ENCODE measurements at places on chromosomes 1 and 21.

GRCh38 chr1:89942825-89943658 lies 51.9 kb upstream of the ZNF326 start:
- DNase-seq, result no peak

- DNase-seq, result no peak
Observed at GRCh38 chr1:6770751-6771440, 14.4 kb upstream of the CAMTA1 start.

GRCh38 chr1:59985911-59986515 lies 59.4 kb upstream of the CYP2J2 start:
- DNase-seq, result no peak

GRCh38 chr1:180257486-180257885 lies 27.4 kb downstream of the LHX4 start:
- DNase-seq, result no peak

DNA sequence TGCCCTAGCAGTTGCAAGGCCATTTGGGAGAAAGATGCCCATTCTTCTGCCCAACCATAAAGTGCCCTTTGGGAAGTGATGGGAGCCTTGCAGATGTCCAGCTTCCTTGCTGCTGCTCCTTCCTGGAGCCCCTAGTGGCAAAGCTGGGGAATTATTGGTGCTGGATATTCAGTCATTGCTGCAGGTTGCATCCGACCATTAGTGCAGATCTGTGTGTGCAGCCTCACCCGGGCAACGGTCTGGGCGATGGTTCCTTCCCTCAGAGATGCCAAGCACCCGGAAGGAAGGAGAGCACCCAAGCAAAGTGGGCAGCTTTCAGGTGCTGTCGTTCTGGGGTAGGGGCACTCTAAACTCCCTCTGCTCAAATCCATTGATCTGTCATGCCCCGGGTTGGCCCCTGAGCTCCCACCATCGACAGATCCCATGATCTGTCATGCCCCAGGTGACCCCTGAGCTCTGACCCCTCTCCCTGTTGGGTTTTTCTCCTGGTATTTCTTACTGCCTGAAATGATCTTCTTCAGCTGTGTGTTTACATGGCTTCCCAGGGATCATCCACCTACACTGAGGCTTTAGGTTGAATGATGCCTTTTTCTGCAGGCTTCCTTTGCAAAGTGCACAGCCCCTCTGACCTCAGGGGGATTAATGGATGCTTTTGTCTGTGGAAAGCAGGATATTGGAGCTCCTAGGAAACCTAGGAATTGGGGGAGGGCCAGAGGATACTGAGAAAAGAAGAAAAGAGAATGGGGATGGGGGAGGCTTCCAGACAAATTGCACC lies 467.5 kb downstream of the PTPRU start:
- DNase-seq, result peak; percentile 40

- DNase-seq, result no peak
Observed at GRCh38 chr21:26136671-26137070, 33.9 kb downstream of the APP start.

DNA sequence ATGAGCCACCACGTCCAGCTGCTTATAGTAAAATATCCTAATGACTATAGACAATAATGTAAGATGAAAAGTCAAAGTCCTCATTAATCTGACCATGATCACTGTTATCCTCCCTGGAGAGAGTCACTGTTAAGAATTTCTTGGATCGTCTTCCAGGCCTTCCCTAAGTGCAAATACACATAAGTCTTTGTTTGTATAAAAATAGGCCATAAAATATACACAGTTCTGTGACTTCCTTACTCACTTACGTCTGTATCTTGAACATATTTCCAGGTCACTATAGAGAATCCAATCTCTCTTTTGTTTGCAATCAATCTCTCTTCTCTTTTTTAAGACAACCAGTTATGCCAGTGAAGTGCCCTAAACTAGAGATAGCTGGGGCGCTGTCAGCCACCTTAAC lies 89.1 kb upstream of the LYST start:
- no peak for DNase-seq

DNA sequence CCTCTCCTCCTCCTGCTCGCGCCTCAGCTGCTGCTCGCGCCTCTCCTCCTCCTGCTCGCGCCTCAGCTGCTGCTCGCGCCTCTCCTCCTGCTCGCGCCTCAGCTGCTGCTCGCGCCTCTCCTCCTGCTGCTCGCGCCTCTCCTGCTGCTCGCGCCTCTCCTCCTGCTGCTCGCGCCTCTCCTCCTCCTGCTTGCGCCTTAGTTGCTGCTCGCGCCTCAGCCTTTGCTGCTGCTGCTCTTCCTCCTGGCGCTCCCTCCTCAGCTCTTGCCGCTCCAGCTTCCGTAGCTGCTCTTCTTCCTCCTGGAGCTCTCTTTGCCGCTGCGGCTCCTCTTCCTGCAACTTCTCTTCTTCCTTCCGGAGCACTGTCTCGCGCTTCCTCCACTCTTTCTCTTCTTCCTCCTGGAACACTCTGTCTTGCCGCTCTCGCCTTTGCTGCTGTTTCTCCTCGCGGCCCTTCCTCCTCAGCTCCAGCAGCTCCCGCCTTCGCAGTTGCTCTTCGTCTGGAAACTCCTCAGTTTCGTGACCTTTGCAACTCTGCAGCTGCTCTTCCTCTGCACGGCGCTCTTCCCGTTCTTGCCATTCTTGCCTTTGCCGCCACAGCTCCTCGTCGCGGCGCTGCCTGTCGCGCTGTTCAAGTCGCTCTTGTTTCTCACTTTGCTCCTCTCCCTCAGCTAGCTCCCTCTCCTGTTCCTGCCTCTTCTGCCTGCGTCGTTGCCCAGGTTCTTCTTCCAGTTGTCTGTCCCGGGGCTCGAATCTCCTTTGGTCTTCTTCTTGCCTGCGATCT lies 3.0 kb downstream of the TCHH start:
- peak; percentile 21 for DNase-seq

DNA sequence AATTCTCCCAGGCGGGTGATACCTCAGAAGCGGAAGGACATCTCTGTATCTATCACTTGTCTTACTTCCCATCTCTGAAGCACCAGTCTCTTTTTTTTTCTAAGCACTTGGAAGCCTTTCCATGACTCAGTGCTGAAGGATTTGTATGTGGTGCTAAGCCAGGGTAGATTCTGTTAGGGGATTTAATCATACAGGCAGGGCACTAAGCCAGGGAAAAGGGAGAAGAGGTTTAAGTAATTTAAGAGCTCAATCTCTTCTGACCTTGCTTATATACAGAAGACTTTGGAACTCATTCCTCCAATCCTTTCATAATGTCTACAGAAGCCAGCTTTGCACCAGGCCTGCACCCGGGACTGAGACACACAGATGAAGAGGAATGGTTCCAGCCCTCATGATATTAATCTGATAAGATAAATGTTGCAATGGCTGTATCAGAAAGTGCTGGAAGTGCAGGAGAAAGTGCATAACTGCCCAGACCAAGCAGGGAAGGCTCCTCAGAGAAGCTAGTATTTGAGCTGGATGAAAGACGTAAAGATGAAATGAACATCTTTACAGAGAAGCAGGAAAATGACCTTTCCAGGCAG lies 11.0 kb downstream of the FAM163A start:
- peak; percentile 51 for DNase-seq

- DNase-seq, result no peak
Observed at GRCh38 chr1:100710906-100711682, 8.4 kb upstream of the VCAM1 start.

DNA sequence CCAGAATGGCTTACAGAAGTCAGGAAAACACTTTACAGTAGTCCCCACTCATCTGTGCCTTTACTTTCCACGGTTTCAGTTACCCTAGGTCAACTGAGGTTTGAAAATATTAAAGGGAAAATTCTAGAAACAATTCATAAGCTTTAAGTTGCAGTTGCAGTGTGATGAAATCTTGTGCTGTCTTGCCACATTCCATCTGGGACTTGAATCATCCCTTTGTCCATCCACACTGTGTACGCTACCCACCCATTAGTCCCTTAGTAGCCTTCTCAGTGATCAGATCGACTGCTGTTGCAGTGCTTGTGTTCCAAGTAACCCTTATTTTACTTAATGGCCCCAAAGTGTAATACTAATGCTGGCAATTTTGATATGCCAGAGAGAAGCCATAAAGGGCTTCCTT lies 30.5 kb downstream of the ZCCHC17 start:
- DNase-seq, result no peak

- no peak for DNase-seq
Observed at GRCh38 chr1:109158433-109158832, 44.5 kb downstream of the ELAPOR1 start.

DNA sequence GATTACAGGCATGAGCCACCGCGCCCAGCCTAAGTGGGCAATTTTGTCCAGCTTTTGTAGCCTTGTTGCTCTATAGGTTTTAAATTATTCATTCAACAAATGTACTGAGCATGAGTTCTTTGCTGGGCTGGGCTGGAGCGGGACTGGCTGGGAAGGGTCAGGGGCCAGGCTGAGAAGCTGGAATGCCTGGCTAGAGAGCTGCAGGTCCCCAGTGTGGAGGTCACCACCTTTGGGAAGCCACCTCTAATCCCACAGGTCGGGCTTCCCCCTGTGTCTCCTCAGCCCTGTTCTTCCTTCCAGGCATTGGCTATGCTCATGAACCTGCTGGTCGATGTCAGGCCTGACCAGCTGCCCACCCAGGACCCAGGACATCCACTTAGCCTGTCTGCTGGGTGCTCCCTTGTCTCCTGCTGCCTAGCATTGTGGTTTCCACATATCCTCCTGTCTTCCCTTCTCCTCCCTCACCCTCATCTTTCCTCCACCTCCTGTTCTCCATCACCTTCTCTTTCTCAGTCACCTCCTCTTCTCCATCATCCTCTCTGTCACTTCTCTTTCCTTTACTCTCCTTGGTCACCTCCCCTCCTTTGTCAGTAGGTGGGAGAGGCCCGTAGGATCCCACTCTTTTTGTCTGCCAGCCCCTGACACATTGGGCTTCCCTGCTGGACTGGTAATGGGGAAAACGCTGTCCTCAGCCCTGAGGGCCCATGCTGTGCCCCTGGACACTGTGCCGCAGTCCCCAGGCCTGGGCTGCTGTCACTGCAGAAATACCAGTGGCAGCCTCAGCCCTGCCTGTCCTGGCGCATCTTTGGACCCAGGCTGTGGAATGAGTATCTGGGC lies 23.8 kb downstream of the SERINC2 start:
- no peak for DNase-seq

GRCh38 chr1:204149635-204150565 lies 1.9 kb downstream of the ETNK2 start:
- DNase-seq, result no peak

DNA sequence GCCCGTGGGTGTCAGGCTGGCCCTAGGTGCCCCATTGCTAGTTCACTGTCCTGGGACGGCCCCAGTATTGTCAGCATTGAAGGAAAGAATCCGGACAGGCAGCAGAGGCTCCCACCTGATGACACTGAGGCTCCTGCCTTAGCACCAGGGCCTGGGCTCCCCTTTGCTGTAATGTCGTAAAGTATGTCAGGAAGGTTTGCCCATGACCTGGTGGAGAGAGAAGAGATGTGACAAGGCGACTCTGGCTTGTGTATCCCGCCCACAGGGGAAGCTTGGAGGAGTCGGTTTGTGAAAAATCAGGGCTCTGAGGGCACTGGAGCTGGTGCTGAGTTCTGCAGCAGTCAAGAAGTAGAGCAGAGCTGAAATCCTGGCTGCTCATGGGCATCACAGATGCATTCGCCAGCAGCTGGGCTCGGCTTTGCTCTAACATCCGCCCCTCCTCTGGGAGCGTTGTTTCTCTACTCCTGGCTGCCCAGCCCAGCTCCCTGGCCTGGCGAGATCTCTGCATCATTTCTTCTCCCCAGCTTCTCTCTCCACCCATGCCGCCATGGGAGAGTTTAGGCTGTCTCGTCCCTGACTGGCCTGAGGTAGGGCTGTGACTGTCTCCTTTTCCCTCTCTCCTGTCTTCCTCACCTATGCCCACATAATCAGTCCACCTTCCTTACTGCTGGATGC lies 74.1 kb downstream of the ADARB1 start:
- DNase-seq, result no peak

GRCh38 chr1:101298663-101299062 lies 61.8 kb downstream of the S1PR1 start:
- DNase-seq, result no peak

GRCh38 chr21:15276243-15276642 lies 211.4 kb upstream of the NRIP1 start:
- no peak for DNase-seq

DNA sequence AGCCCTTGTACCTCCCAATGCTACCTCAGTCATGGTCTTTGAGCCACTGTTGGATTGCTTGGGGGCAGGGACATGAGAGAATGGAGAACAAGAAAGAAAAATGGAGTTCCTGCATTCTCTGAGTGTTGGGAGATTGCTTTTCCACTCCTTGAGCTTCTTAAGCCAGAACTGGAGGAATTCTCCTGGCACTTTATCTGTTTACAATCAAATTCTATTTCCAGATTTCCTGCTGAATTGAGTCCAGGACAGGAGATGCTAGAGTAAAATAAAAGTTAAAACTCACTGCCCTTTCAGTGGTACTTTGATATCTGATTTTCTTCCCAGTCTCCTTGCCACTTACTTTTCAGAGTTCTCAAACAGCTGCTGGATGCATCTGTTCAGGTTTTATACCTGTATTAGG lies 24.4 kb upstream of the DEPDC1 start:
- DNase-seq, result no peak

GRCh38 chr1:12434686-12435085 lies 183.3 kb downstream of the DHRS3 start:
- DNase-seq, result peak; percentile 76

DNA sequence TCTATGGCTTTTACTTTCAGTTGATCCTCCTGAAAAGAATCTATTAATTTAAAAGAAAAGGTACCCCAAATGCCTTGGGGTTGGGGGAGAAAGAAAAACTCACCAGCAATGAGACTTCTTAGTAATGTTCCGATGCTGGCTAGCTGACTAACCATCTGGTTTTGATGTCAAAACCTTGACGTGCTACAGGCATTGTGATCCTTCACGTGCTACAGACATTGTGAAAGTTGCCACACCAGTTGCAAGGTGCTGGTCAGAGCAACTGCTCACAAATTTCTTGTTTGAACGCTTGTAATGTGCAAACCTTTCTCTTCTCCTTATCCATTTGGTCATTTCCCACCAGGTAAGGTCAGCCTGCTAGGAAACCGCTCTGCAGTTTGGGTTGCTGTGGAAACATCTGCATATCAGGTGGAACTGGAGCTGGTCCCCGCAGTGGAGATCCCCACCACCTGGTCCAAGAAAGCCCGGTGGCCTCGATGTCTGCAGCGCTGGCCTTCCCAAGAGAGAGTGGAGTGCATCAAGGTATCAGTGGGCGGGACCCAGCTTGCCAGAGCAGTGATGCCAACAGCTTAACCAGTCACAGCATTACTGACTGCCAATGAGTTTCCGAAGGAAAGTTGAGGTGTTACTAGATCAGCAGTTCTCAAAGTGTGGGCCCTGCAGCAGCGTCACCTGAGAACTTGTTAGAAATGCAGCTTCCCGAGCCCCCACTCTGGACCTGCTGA lies 16.1 kb downstream of the MAB21L3 start:
- DNase-seq, result no peak
